Activated CD4-positive, alpha-beta T cell treated with anti-CD3 and anti-CD28 coated beads, Interleukin-2, Interleukin-4, amounts not matched to agents 100 ng/mL and 50 ng/mL, durations not matched to agents 16 hours and 8 hours (primary cell): ENCODE measurements at places on chromosomes 7 and 10.

GRCh38 chr7:2444476-2444875 is 31.7 kb downstream of the GRIFIN start:
- DNase-seq = no peak

- DNase-seq = no peak
Observed at GRCh38 chr7:69994886-69995542, 396.7 kb downstream of the AUTS2 start.

DNA sequence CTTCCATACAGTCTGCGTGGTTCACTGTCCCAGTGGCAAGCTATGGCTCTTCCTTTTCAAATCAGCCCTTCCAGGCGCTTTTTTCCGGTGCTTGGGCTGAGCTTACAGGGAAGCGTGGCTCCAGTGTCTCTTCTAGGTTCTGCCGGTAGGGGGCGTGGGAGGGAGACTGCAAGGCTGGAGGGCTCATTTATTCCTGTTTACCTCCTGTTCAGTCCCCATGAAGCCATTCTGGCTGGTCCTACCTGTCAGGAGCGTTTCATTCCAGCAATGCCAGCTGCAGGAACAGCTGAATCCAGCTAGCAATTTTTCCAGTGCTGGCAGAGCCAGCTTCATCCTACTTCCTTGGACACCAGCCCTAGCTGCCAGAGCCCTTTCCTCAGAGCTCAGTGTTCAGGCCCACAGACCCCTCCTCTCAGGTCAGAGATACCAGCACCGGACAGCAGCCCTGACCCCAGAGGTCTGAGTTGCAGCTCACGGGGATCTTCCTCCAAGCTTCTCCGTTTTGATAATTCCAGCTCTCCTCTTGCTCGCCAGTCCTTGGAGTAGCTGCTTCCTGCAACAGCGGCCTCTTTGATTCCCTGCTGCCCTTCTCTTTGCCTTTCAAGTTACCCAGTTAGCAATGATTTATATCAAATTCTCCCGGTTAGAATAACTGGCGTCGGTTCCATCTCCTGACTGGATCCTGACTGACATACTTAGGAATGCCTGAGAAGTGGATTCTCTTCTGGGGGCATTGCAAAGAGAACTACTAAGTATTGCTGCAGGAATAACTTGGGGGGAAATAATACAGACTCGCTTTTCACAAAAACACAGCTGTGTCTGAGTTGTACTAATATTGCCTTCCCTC is 129.8 kb downstream of the FRMD4A start:
- DNase-seq = no peak

- DNase-seq = no peak
Observed at GRCh38 chr7:66558660-66559465, 69.8 kb upstream of the KCTD7 start.

DNA sequence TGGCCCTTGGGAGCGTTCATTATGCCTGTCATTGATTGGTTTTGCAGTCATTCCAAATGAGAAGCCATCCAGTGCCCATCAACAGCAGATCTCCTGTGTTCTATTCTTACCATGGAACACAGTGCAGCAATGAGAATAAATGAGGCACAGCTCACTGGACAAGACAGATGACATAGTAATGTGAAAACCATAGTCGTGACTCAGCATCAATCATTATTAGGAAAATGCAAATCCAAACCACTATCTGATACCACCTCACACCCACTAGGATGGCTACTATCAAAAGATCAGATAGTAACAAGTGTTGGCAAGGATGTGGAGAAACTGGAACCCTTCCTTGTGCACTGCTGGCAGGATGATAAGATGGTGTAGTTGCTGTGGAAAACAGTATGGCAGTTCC is 144.7 kb downstream of the ARHGAP22 start:
- DNase-seq = no peak

DNA sequence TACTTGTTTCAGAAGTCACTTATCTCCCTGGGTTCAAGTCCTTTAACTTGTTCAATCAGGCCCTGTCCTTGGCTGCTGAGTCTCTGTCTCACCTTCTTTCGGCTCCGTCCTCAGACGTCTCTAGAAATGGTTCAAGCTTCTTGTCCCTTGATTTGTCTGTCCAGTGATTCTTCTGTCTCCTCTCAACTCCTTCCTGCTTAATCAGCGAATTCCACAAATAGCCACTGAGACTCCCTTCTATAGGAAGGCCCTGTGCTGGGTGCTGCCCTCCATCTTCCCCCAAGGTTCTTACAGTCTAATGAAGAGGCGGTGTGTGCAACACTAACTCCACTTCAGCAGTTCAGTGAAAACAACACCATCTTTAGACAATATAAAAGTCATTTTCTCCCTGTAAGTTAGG is 12.7 kb downstream of the FAM241B start:
- no peak for DNase-seq

DNA sequence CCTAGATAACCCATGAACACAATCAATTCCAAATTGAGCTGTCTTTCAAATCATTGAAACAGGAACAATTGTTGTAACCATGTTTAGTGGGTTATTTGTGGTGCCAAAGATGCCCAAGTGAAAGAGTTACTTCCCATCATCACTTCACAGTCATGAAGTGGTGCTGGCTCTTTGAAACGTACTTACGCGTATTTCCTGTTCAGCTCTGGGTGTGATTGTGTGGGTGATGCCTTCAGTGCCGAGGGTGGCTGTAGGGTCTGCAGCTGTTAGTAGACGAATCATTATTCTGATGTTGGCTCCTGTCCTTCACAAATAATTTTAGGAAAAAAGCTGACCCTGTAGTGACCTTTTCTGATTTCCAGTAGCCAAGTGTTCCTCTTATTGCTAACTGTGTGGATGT is 323.1 kb upstream of the KIAA1217 start:
- no peak for DNase-seq

DNA sequence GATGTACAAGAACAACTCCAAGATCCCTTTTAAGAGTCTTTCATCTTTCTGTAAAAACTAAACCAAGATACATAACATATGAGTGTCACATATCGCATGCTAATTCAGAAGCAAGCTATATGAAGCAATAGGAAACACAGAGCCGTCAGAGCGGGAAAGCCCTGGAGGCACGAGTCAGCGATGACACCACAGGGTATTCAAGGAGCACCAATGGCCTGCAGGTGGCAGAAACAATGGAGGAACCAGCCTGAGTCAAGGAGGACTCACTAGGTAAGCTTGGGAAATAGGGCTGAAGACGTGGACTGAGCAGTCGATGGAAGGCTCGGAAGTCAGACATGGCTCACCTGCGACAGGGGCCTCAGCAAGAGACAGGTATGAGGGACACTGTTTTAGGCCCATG is 214.4 kb downstream of the FAM107B start:
- DNase-seq = no peak

- DNase-seq = peak; percentile 17
Observed at GRCh38 chr10:93006435-93007039, 54.1 kb upstream of the CYP26C1 start.

DNA sequence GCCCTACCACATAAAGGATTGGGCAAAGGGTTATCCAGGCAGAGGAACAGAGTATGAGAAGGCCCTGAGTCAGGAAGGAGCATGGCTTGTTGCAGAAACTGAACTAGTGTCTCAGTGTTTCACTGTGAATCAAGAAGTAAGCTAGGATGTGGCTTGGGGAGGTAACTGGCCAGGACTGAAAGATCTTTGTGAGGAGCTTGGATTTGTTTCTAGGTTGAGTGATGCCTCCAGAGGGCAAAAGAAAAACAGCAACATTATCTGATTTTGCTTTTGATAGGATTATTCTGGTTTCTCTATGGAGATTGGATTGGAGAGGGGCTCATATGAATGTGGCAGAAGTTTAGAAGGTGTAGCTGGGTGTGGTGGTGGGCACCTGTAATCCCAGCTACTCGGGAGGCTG is 137.9 kb upstream of the HDAC9 start:
- DNase-seq = peak; percentile 21

GRCh38 chr10:120931423-120931822 is 80.3 kb downstream of the WDR11 start:
- DNase-seq = no peak

GRCh38 chr10:114375047-114375446 is 29.3 kb downstream of the AFAP1L2 start:
- no peak for DNase-seq

DNA sequence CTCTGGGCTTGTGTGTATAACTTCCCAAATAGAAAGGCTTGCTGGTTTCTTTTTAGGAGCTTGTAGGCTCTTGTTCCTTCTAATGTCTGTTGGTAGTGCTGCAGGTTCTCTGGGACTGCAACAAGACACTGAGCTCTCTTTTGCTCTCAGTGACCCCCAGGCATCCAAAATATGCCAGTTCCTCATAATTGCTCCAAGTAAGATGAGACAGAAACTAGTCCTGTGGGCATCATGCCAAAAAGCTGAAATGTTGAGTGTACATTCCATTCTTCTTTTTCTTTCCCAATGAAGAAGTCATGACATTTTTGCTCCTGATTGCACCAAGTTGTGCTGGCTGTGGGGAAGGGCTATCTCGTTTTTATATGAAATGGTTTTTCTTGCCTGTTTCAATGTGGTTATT is 7.1 kb upstream of the BTBD16 start:
- DNase-seq = no peak

GRCh38 chr7:80629023-80629422 is 9.4 kb upstream of the CD36 start:
- DNase-seq = no peak

DNA sequence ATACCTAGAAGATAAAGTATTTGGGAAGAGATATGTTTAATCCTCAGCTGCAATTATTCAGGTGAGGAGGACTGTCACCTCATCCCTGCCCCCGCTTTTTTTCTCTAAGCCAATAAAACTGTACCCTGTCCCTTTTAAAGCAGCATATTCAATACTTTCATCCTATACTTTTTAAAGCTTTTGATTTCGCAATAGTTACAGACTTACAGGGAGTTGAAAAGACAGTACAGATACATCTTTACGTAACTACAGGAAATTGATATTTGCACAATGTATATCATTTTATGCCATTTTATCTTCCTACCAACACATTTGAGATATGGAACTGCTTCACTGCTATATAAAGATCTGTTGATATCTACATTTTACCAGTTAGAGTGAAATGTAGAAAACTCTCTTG is 47.6 kb downstream of the STK17A start:
- no peak for DNase-seq

- DNase-seq = no peak
Observed at GRCh38 chr7:5421714-5422395, 1.8 kb downstream of the TNRC18 start.

GRCh38 chr7:75546237-75547015 is 54.3 kb downstream of the SPDYE5 start:
- no peak for DNase-seq

DNA sequence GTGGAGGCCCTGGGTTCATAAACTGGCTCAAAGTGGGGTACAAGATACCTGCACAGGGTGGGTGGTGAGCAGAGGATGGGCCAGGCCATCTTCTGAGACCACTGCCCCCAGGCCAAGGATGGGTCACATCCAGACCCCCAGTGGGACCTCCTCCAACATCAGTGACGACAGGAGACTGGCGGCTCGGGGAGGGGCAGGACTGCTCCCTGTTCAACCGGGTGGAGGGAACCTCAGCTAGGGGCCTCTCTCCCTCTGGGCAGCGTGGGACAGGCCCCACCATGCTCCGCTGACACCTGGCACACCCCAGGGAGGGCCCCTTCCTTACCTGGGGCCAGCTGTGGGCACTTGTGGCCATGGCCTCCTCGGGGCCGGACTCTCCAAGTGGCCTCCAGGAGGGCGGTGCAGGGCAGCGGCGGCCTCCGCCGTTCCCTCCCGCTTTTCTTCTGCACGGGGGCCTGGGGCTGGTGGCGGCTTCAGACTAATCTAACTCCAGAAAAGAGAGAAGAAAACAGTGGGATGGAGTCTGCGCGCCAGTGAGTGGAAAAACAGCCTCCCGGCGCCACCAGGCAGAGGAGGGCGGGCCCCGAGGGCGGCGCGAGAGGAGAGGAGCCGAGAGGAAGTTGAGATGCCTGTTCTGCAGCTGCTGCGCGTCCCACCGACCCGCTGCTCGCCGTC is at the start of gene CALHM2:
CALHM2 (minus strand) TSS at position 540 of the 675 bp plus-strand sequence. CDS start 2,429 bp downstream, outside the sequence.
- peak; percentile 51 for DNase-seq
